ENCODE measurements at places on chromosomes 6 and 20. TPM values are rescaled to one million over a fixed set of nuclear protein-coding genes. Genes with fewer than 3 reads are reported as not detected.

The RNF182 gene
- 1.6 TPM for total RNA-seq

The PRELID3B gene
- 128 TPM for total RNA-seq

GRCh38 chr6:36216559-36216958 is 20.0 kb downstream of the BRPF3 start:
- no peak overlapping the region for H3K4me3 ChIP-seq
- no peak for DNase-seq
- no peaks in the 10 kb centered on the region for H3K4me1 ChIP-seq
- H3K27ac ChIP-seq, result no peak overlapping the region
- no peaks in the 10 kb centered on the region for H3K27me3 ChIP-seq

- peaks cover 43% of the 10 kb centered on the region for H3K27me3 ChIP-seq
- H3K27ac ChIP-seq, result peak within 1 kb of the TSS; percentile 91
- DNase-seq, result peak; percentile 99
- H3K36me3 ChIP-seq, result peaks cover 42% of the 10 kb centered on the region
- peak within 1 kb of the TSS; percentile 82 for H3K4me3 ChIP-seq
Observed at GRCh38 chr20:31951530-31952453, at the start of gene PDRG1. PDRG1 (minus strand) TSS chr20:31952046; CDS start chr20:31951961, 85 bp downstream.

GRCh38 chr6:5367510-5367909 is 106.2 kb downstream of the FARS2 start:
- no peak overlapping the region for H3K4me3 ChIP-seq
- no peak for DNase-seq
- H3K36me3 ChIP-seq, result no peaks in the 10 kb centered on the region
- H3K27me3 ChIP-seq, result no peaks in the 10 kb centered on the region
- H3K27ac ChIP-seq, result no peak overlapping the region

GRCh38 chr20:3924304-3925112 is 35.3 kb downstream of the PANK2 start:
- peak overlapping the region; percentile 42 for H3K27ac ChIP-seq
- DNase-seq, result no peak
- no peak overlapping the region for H3K4me3 ChIP-seq
- H3K36me3 ChIP-seq, result peaks cover 53% of the 10 kb centered on the region
- H3K27me3 ChIP-seq, result no peaks in the 10 kb centered on the region

GRCh38 chr20:58778760-58779159 is 71.9 kb downstream of the GNAS-AS1 start:
- no peak overlapping the region for H3K27ac ChIP-seq
- H3K27me3 ChIP-seq, result peaks cover 96% of the 10 kb centered on the region
- no peaks in the 10 kb centered on the region for H3K4me1 ChIP-seq
- H3K4me3 ChIP-seq, result no peak overlapping the region
- DNase-seq, result no peak

The ARMH2 gene
- total RNA-seq, result not detected
